ENCODE measurements at places on chromosomes 4 and X. TPM values are rescaled to one million over a fixed set of nuclear protein-coding genes. Genes with fewer than 3 reads are reported as not detected.

Gene PLXNB3
- polyA plus RNA-seq: 28.0 TPM

Gene TRIM60
- polyA plus RNA-seq: 3.9 TPM

Gene KCND1
- polyA plus RNA-seq: 2.3 TPM

Gene HMX1
- 0.65 TPM for polyA plus RNA-seq

Data from testis (tissue), 5 donors.